CD4-positive, alpha-beta T cell treated with Interleukin-4 for 1 hour (primary cell): ENCODE measurements at places on chromosomes 1 and 21.

GRCh38 chr1:211340622-211341507 is 14.2 kb downstream of the TRAF5 start:
- DNase-seq = no peak

- no peak for DNase-seq
Measured at GRCh38 chr1:109208394-109208793, 5.3 kb upstream of the SARS1 start.

- no peak for DNase-seq
Measured at GRCh38 chr1:172323686-172324085, 96.8 kb upstream of the C1orf105 start.

DNA sequence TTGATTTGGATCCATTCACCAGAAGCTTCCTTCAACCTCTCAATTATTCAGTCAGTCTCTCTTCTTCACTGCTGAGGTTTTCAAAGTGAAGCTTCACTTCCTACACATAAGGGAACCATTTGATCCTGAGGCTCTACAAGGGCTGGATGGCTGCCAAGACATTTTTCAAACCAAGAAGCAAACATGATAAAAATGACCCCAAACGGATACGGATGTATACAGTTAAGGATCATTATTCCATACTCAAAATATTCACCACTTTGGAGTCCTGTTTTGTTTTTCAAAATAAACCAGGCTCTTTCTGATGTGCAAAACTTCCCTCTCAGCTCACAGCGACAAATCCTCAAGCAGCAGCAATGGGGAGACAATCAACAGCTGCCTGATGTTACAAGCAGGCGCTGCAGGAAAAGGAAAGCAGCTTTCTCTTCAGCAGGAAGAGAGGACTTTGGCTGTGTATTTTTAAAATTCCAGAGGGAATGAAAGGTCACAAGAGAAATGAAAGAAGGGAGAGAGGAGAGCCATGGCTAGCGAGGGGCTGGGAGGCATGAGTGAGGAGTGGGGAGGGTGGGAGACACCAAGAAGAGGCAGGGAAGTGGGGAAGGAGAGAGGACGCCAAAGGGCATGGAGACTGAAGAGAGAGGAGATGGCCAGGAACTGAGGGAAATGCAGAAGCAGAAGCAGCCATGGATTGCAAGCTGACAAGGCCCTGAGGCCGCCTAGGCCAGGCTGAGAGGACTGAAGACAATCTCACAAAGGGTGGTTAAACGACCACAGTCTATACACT is 145.4 kb downstream of the SLC45A1 start:
- peak; percentile 9 for DNase-seq

GRCh38 chr1:17020502-17020901 is 8.8 kb upstream of the ATP13A2 start:
- no peak for DNase-seq

- no peak for DNase-seq
Measured at GRCh38 chr21:43643193-43643592, 16.1 kb downstream of the HSF2BP start.

GRCh38 chr21:37944496-37944895 is 28.2 kb upstream of the KCNJ6 start:
- DNase-seq = no peak

- no peak for DNase-seq
Measured at GRCh38 chr1:225834417-225835329, 24.7 kb downstream of the EPHX1 start.

DNA sequence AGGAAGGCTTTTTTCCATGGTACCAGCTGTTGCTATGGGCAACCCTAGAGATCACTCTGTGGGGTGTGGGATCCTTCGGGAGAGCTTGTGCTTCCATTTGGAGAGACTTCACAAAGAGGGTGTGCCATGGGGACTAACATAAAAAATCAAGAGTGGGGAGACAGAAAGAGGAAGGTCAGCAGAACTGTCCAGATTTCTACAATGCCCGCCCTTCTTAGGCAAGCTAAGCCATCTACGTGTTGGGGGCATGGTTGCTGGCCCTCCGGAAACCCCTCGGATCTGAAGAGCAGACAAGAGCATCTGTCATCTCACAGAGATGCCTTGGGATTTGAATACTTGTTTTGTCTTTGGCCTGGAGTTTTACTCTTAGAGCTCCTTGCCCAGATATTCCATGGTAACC is 83.9 kb upstream of the ZNF648 start:
- DNase-seq = no peak

DNA sequence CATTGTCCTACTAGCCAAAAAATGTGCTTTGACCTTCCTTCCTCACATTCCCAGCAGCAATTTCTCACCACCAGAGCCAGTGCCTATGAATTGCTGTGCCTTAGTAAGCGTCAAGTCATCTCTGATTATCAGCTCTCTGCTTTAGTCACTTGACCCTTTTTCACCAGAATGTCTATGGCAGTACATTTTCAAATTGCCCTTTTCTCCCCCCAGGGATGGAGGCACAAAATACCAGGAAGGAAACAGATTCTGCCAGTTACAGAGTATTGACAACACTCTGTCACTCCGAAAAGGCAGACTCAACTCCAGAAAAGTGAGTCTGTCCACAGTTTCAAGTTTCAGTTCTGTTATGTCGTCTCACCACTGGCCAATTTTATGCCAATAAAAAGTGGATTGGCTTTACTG is 167.4 kb downstream of the TNFSF18 start:
- no peak for DNase-seq
